ENCODE measurements at places on chromosomes 2 and 18.

GRCh38 chr2:30336978-30337841, 105.9 kb downstream of the LBH start:
- no peak for DNase-seq

DNA sequence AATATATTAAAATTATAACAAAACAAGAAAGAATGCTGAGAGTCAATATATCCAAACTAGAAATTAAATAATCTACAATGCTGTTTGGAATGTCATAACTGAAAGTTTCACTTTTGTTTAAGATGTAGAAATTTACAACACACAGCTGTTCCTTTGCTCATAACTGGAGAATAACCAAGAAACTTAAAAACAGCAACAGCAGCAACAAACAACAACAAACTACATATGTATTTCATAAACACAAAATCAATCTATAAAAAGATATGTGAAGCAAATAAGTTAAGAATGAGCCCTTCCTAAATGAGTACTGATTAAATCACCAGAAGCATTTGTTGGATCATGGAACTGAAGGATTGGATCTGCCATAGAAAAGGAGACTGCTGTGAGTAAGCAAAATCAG, 456.5 kb upstream of the ZNF804A start:
- no peak for DNase-seq

DNA sequence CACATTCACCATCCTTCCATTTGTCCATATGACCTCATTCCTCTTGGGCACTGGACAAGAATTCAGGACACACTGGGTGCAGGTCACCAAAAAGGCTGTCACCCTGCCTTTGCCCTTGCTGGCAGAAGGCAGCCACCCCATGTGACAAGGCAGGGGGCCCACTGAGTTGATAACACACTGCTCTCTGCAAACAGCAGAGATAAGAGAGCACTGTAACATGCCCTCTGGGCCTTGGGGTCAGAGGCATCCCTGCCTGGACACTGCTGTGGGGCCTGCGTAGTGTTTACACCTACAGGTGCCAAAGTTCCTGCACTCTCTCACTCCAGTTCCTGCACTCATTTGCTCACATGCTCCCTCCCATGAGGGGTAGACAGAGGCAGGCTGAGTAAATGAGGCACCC, 344.7 kb upstream of the TCF4 start:
- DNase-seq: no peak

DNA sequence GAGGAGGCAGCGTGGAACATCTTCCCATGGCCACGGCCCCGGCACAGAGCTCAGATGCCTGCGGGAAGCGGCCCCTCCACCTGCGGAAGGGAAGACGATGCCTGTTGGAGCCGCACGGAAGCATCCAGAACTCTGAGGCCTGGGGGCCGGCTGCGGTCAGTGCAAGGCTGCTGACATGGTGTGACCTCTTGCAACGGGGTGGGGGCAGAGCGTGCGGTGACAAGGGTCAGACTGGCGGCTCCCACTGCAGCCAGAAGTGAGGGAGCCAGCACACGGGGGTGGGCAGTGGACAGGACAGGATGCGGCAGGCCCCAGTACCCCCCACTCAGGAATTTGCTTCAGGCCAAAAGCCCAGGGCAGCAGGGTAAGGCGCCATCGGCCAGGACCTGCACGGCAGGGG, 48.8 kb downstream of the SLC66A2 start:
- no peak for DNase-seq

DNA sequence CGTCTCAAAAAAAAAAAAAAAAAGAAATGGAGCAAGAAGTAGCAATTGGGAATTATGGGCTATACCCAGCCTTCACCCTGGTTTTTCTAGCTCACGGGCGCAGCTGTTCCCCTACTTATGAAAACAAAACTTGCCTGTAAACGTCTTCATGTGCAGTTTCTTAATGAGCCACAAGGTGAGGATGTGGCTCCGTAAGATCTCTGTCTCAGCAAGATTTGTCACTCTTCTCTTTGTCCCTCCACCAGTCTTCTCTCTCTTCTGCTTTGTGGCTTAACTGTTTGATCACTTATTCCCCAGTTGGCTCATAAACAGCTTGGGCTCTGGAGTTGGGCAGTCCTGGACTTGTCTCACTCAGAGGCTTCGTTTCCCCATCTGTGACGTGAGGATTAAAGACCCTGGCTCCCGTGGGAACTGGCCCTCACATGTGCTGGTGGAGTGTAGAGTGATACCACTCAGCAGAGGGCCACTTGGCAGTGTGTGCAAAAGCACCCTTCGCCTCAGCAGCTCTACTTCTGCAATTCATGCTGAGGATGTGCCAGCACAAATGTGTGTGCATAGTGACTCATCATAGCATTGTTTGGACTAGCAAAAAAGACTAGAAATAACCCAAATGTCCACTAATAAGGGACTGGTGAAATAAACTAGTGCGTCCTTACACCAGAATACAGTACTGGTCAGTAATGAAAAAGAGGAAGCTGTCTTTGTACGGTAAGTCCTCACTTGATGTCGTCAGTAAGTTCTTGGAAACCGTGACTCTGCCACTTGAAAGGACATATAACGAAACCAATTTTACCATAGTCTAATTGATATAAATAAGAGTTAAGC, 8.7 kb downstream of the CEP68 start:
- DNase-seq: no peak

DNA sequence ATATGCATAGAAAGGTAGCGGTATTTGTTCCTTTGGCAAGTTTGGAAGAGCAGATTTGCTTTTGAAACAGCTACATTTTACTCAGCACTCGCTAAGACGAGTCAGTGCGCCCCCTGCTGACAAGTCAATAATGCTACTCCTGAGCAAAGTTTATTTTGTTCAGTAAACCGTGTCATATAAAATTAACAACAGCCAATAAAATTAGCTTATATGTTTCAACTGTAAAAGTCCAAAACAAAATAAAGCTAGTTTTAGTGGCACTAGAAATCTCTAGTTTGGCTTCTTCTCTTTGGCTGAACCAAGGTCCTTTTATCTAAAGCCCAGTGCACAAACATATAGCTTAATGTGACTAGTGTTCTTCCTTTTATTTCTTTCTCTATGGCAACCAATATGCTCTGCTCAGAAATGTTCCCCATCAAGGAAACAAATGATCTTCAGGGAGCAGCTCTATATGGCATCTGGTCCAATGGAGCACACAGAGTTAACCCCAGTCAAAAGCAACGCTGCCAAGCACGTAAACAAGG, 4.2 kb upstream of the POU3F3 start:
- DNase-seq: peak; percentile 61

Data from NCI-H774 (cell line).